ENCODE measurements at places on chromosomes 5 and 9.

DNA sequence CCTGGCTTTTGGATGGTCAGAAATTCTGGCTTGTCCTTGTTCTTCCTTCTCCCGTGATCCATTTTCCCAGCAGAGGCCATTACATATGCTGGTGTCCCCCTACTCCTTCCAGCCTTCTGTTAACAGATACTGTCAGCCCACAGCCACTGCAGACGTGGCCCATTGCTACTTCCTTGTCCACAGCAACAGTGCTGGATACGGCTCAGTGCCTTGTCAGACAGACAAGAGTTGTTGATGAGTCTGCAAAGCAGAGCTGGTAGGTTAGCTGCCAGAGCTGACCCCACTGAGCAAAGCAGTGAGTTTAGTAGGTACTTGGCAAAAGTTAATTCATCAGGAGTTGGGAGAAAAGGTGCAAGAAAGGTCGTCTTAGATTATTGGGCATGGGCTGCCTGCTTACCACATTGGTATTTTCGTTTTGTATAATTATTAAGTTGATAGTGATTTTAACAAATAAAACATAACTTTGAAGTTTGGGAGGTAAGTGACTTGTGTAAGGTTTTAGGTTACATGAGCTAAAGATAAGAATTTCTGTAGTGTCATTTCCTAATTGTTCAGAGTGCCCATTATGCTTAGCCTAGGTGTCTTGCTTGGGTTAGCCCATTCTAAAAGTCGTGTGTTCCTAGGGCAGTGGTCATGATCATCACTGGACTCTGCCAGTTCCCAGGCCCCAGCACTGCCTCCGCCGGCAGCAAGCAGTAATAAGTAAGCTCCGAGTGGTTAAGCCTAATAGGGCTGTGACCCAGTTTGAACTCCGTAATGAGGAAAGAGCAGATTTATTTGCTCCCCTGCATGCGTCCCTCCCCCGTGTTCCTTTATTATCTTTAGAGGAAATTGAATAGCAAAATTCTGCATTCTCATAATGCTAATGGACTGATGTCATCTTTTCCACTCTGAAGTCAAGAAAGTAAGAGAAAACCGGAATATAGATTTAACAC, 292.0 kb downstream of the FANCC start:
- peak; percentile 63 for DNase-seq

DNA sequence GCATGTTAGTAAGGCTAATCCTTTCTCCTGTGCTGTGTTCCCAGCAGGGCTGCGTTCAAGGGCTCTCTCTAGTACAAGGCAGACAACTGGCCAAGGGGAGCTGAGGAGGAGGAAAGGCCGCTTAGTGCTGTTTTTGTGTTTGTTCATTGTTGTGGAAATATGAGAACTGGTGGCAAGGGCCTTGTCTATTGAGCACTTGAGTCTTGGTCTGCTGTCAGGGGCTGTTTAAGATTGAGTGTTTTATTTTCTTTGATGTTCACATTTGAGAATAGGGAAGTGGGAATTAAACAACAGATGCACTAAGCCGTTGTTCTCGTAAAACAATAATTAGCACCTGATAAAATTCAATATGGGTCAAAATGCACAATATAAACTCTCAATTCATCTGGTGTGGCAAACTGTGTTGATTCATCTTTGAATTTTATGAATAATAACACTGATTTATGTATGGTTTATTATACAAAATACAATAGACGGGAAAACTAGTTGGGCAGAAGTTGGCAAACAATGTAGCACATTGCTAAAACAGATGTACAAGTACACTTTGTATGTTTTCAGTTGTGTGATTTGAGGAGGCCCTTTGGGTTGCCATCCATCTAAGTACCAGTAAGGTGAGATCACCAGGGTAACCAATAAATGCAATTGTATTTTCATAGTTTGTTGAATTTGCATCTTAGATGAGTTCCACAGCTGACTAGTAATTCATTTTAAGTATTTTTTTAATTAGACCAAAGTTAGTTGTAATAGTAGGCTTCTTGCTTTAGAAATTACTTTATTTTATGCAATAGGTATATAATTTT, 97.6 kb upstream of the GRHPR start:
- DNase-seq, result peak; percentile 22

- no peak for DNase-seq
These were observed 82.2 kb upstream of the RANBP3L start for GRCh38 chr5:36383942-36384341.

- DNase-seq, result no peak
These were observed 41.4 kb downstream of the PUM3 start for GRCh38 chr9:2802494-2802921.

- no peak for DNase-seq
These were observed 9.8 kb downstream of the TNIP1 start for GRCh38 chr5:151071021-151071420.

DNA sequence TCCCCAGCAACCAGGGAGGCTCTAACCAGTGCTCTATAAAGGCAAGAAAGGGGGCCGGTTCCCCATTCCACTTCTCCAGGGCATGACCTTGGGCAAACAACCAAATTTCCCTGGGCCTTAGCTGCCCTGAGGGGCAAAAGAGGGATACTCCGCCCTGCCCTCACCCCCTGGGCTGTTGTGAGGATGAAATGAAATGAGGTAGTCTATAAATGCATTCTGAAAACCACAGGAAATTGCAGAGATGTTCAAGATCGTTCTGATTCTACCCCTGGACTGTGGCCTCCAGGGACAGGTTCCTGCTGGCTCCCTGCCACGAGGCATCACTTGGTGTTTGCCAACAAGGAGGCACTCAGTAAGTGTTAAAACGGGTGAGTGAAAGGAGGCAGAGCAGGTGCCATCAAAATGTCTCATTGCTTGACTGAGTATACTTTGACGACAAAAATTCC, 5.7 kb downstream of the RAPGEF1 start:
- no peak for DNase-seq

- no peak for DNase-seq
These were observed 11.7 kb upstream of the NSMF start for GRCh38 chr9:137470785-137471184.

DNA sequence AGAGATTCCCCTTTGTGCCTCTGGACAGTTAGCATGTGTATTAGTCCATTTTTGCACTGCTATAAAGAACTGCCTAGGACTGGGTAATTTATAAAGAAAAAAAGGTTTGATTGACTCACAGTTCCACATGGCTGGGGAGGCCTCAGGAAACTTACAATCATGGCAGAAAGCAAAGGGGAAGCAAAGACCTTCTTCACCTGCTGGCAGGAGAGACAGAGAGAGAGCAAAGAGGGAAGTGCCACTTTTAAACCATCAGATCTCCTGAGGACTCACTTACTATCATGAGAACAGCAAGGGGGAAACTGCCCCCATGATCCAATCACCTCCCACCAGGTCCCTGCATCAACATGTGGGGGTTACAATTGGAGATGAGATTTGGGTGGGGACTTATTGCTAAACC, 6.0 kb downstream of the CFAP90 start:
- no peak for DNase-seq
